ENCODE measurements at places on chromosomes 11 and 22.

GRCh38 chr22:23473901-23474300 is 106.2 kb downstream of the IGLL1 start:
- no peak for DNase-seq

- peak; percentile 88 for DNase-seq
Measured at GRCh38 chr11:117178210-117179034, at the start of gene SIDT2. Gene SIDT2 (plus strand): TSS chr11:117178743. CDS start chr11:117179264, 521 bp downstream.

GRCh38 chr22:50560034-50560433 is 2.7 kb downstream of the SYCE3 start:
- DNase-seq, result no peak

- no peak for DNase-seq
Measured at GRCh38 chr11:125170001-125170509, 5.5 kb downstream of the PKNOX2 start.

DNA sequence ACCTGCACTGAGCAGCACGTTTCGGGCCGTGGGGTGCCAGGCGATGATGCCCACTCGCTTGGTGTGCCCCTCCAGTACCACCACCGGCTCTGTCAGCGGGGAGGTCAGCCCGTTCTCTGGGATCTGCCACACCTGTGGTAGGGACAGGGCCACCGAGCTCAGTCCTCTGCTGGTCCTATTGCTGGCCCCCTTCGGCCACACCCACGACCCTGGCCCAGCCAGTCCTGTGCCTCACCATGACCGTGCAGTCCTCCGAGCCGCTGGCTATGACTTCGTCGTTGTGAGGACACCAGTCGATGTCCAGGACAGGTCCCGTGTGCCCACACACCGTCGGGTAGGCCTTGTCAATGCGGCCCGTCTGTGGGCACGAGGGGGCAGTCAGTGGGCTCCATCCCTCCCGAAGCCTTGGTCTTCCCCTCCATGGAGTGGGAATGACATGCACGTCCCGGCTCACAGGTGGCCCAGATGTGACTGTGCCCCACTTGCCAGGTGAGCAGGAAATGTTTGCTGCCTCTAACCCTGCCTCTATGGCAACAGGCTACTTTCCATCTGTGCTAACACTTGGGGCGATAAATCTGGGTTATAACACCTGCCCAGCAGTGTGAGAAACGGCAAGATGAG is 1.4 kb downstream of the CORO1B start:
- DNase-seq, result no peak

- DNase-seq, result no peak
Measured at GRCh38 chr11:47506795-47507562, 46.0 kb downstream of the CELF1 start.

GRCh38 chr11:120102050-120102863 is 35.7 kb downstream of the TRIM29 start:
- DNase-seq, result no peak

- no peak for DNase-seq
Measured at GRCh38 chr11:17508791-17509190, 32.1 kb upstream of the ABCC8 start.

GRCh38 chr11:10844356-10844755 is 13.5 kb downstream of the ZBED5 start:
- no peak for DNase-seq

DNA sequence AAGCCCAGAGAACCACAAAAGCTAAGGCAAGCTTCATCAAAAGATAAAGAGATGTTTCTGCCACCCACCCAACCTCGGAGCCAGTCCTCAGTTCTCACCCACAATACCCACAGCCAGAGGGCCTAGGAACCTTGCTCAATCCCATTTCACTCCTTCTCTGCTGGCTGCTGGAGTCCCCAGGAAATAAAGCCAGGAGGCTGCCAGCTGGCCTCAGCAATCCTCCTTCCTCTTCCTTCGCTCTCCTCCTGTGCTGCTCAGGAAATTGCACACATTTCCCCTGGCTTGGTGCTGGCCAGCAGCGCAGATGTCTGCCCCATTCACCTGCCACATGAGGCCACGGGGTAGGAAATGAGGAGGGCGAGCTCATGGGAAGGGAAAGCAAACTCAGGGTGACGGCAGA is 91.8 kb upstream of the LDLRAD3 start:
- peak; percentile 23 for DNase-seq

- DNase-seq, result no peak
Measured at GRCh38 chr22:48811885-48812284, 1015.8 kb downstream of the BRD1 start.

DNA sequence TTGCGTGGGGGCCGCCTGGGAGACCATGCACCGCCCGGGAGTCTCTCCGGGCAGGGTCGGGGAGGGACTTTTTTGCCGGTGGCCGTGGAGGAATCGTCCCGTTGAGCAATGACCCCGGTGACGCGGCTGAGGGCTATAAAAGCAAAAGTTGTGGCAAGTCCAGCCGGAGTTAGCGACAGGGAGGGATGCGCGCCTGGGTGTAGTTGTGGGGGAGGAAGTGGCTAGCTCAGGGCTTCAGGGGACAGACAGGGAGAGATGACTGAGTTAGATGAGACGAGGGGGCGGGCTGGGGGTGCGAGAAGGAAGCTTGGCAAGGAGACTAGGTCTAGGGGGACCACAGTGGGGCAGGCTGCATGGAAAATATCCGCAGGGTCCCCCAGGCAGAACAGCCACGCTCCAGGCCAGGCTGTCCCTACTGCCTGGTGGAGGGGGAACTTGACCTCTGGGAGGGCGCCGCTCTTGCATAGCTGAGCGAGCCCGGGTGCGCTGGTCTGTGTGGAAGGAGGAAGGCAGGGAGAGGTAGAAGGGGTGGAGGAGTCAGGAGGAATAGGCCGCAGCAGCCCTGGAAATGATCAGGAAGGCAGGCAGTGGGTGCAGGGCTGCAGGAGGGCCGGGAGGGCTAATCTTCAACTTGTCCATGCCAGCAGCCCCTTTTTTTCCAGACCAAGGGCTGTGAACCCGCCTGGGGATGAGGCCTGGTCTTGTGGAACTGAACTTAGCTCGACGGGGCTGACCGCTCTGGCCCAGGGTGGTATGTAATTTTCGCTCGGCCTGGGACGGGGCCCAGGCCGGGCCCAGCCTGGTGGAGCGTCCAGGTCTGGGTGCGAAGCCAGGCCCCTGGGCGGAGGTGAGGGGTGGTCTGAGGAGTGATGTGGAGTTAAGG is at the start of gene NEAT1:
NEAT1 (plus strand) TSS at position 166 of the 883 bp plus-strand sequence.
- peak; percentile 94 for DNase-seq

- peak; percentile 36 for DNase-seq
Measured at GRCh38 chr11:130159657-130160497, at the start of gene ST14. Gene ST14 (plus strand): TSS chr11:130159782. CDS start chr11:130159980, 198 bp downstream.

DNA sequence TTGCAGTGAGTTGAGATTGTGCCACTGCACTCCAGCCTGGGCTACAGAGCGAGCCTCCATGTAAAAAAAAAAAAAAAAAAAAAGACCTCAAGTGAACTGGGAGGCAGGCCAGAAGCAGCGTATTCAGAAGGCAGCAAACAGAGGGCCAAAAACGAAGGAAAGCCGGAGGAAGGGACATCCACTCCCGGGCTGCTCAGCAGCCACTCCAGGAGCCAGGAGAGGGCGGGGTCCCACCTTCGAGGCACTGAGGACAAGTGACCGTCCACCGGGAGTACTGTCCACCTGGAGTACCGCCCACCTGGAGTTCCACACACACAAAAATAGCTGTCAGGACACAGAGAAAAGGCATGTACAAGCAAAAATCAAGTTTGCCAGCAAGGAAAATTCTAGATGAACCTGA is 5.5 kb downstream of the TOLLIP start:
- DNase-seq, result no peak

DNA sequence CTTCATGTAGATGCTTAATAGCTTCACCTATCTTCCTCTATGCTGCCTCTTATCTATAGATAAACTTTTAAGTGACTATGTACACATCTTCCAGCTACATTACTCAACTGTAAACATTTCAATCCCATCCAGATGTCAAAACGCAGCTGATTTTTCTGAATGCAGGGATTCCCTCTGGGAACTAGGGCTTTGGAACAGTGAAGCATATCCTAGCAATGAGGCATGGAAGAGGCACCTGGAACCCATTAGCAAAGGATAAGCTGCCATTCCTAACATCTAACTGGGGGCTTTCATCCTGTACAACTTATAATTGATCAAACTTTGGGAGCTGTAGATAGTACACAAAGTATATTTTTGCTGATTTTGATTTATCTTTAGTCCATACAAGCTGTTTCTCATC is 40.8 kb upstream of the OPCML start:
- DNase-seq, result no peak

DNA sequence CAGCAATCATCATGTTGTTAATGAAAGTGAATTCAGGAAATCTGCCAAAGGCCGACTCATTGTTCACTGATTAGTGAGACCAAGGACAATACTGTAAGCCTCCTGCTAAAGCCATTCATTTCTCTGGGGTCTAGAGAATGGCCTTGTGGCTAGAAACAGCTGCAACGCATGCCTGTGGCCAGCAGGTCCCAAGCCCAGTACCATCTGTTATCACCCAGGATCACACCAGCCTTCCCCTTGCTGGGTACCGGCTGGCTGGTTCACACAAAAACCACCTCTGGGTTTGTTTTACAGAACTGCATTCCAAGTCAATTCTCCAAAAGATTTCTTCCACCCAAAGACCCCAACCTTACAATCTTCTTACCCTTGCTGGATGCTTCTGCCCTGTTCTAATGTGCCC is 1.1 kb downstream of the PLAAT5 start:
- no peak for DNase-seq

- no peak for DNase-seq
Measured at GRCh38 chr22:27895600-27895999, 23.5 kb downstream of the PITPNB start.

- DNase-seq, result peak; percentile 20
Measured at GRCh38 chr11:65329478-65329877, 4.2 kb upstream of the DPF2 start.

- peak; percentile 33 for DNase-seq
Measured at GRCh38 chr22:45308957-45309421, 745 bp upstream of the FAM118A start.

GRCh38 chr11:63829823-63830489 is 9.0 kb upstream of the MARK2 start:
- no peak for DNase-seq

DNA sequence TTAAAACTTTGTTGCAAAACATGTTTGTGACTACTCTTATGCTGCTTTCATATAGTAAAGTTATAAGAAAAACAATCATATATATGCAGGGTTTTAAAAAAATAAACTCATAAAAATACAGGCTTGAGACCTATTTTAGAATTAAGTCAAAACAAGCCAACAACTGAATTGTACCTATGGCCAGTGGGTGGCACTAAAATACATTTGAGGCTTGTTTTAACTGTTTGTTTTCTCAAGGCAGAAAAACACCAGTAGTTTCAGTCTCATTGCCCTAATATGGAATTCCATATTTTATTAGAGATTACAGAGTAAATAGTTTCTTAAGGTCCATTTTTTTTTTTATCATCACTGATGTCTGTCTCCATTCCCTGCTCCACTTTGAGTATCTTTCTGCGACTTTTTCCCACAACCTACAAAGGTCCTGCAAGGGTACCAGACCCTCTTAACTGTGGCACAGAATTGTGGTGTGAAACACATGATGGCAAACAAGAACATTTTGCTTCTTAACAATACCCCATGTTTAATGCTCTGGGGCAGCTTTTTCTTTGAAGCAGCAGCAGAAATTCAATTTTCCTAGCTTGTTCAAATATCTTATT is 8.5 kb upstream of the CCDC89 start:
- DNase-seq, result peak; percentile 19

DNA sequence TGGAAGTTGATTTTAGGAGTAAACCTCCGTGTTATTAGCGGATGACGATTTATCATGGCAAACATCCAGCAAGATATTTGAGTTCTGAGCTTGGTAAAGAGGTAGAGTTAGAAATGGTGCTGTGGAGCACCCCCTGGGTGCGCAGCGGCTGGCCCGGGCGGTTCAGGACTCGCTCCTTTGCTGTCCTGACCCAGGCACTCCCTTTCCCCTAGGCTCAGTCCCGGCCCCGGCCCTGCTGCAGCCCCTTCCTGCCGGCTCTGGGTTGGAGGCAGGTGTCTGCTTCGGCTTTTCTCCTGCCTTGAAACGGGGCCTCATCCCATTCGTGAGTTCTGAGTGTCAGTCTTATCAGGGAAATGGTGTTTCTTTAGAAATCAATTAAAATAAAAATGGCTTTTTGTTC is 33.4 kb downstream of the AP2A2 start:
- no peak for DNase-seq

GRCh38 chr11:72746821-72747220 is 5.4 kb downstream of the ARAP1 start:
- no peak for DNase-seq

GRCh38 chr11:92717240-92717639 is 252.2 kb upstream of the MTNR1B start:
- no peak for DNase-seq

GRCh38 chr11:13207665-13208594 is 69.7 kb upstream of the BMAL1 start:
- peak; percentile 76 for DNase-seq

DNA sequence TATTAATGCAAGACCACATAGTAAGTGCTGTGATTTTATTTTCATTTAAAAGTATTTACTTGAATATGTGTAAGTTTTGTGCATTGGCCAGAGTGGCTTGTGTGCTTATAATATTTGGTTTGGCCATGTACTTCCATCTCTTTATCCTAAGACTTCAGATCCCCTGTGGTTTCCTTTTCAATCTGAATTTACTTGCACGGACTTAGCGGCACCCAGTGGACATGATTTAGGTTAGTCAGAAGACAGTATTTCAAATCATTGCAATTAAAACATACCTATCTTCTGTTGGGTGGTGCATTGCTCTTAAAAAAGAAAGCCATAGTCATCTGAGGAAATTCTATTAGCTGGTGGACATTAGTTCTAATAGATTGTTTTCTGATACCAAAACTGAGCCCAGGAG is 30.7 kb downstream of the PIWIL4 start:
- peak; percentile 56 for DNase-seq

DNA sequence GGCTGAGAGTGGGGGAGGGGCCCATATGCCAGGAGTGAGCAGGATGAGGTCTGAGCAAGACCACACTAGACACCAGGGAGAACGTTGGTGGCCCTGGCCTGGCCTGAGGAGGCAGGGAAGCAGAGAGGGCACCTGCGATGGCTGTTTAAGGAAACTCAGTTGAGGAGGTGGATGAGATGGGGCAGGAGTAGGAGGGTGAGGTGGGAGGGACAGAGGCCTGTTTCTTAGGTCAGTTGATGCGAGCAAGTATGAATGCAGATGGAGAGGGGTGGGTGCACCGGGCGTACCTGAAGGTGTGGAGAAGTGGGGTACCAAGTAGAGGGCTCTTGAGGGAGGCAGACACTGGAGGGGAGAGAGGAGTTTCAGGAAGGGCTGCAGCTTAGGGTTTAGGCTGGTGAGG is 10.6 kb upstream of the MPPED1 start:
- DNase-seq, result no peak

Data from inflammatory macrophage (primary cell).